COLO829 (cell line): ENCODE measurements at places on chromosomes 4 and X.

DNA sequence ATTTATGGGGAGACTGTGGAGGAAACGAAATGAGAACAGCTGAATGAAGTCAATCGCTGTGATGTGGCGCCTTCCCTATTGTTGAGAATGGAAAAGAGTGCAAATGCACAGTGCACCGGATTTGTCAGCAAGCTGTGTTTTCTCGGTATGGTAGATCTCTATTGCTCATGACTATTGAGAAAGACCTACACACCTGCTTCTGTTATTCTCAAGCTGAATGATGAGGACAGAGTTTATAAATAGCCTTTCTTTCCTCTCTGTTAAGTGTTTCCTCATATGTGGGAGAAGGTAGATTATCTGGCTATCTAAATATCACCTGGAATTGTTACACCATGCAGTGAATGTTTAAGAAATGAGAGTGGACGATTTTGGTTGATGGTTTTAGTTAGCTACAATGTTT lies 650.7 kb downstream of the IL1RAPL1 start:
- no peak for DNase-seq

- peak; percentile 87 for DNase-seq
Measured at GRCh38 chr4:88792268-88792781, 94.7 kb upstream of the NAP1L5 start.

- DNase-seq = no peak
Measured at GRCh38 chr4:138598226-138598625, 356.1 kb upstream of the SLC7A11 start.

DNA sequence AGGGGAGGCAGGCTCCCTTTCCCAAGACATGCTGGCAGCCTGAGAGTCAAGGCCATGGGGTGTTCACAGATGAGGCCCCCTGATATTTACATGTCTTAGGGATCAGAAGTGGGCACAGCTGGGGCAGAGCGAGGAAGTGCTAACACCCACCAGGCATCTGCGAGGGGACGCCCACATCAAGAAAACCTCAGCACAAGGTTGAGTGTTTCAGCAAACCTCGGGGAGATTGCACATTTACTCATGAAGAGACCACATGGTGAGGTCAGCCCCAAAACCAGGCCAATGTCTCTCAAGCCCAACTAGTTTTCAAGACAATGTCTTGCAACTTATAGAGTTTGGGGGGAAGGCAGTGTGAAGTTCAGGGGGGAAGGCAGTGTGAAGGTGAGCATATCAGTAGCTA lies 55.2 kb downstream of the CLNK start:
- no peak for DNase-seq

- DNase-seq = no peak
Measured at GRCh38 chr4:83996254-83996653, 460.3 kb downstream of the GPAT3 start.

GRCh38 chr4:146155152-146155724 lies 20.3 kb upstream of the LSM6 start:
- DNase-seq = no peak

- no peak for DNase-seq
Measured at GRCh38 chrX:73849073-73849472, 286.1 kb downstream of the CHIC1 start.

DNA sequence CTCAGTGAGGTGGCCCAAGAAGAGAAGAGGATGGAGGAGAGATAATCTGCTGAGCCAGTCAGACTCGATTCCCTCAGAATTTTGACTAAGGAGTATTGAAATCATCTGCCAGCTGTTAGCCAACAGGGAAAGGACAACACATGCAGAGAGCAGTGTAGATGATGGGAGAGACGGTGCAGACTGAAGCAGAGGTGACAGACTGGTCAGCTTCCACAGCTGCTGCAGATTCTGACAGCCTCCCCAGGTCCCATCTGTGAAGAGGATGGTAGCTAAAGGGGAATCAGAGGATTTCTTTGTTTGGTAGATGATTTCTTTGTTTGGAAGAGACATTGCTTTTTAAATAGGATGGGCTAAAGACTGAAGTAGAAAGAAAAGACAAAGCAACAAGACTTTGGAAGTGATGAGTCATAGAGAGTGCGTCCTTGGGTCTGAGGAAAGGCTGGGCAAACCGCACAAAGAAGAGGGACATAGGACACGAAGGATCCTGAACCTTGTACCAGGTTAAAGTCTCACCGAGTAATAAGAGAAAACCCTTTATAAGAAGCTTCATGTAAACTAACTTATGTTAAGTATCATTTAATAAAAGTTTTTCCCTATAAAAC lies 27.6 kb downstream of the INTU start:
- no peak for DNase-seq

- no peak for DNase-seq
Measured at GRCh38 chr4:25297528-25298242, 14.9 kb upstream of the ZCCHC4 start.

DNA sequence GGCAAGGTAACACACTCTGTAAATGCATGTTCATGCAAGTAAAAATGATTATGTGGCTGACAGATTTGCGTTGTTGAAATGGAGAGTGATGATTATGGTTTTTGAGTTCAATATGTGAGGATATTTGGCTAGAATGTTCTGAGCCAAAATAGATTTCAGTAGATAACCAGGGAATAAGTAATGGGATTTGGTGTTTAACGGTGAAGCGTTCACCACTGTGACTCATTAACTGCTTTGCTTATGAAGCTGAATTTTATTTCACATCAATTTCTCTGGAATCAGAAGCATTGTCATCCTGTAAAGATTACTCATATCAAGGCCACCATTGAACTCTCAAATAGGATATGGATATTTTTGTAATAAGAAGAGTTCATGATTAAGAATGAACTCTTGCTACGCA lies 11.7 kb downstream of the AFP start:
- DNase-seq = no peak

GRCh38 chr4:85555206-85555605 lies 80.3 kb downstream of the ARHGAP24 start:
- no peak for DNase-seq

GRCh38 chr4:161554372-161554990 lies 609.3 kb downstream of the FSTL5 start:
- no peak for DNase-seq

DNA sequence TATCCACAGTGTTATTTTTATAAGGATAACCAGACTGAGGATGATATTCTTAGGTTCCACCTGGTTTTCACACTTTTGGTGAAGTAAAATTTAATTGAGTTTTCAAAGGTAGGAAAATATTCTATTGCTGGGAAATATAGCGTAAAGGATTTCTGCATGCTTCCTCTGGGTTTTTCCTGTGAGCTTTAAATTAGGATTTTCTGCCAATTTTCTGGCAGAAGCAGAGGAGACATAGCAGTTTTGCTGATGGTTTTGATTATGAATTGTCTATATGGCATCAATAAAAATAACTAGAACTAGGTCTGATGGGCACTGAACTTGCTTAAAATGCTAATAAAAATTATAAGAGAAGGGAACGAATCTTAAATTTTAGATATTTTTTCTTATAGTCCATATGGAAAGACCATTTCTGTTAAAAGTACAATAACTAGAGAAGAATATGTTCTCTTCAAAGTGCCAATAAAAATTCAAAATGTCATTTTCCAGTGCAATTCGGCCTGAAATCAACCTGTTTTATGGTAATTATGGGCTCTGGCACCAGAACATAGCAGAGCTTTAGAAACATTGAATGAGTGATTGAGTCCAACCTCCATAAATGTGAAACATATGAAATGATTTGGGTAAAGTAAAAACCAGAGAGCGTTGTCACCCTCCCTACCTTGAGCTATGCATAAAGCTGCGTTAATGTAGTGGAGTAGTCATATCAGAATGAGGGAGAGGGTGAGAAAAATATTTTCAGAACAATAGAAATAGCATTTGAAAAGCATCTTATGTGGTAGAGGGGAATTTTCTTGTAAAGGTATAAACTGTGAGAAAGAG lies 279.7 kb downstream of the SPRY1 start:
- DNase-seq = no peak

DNA sequence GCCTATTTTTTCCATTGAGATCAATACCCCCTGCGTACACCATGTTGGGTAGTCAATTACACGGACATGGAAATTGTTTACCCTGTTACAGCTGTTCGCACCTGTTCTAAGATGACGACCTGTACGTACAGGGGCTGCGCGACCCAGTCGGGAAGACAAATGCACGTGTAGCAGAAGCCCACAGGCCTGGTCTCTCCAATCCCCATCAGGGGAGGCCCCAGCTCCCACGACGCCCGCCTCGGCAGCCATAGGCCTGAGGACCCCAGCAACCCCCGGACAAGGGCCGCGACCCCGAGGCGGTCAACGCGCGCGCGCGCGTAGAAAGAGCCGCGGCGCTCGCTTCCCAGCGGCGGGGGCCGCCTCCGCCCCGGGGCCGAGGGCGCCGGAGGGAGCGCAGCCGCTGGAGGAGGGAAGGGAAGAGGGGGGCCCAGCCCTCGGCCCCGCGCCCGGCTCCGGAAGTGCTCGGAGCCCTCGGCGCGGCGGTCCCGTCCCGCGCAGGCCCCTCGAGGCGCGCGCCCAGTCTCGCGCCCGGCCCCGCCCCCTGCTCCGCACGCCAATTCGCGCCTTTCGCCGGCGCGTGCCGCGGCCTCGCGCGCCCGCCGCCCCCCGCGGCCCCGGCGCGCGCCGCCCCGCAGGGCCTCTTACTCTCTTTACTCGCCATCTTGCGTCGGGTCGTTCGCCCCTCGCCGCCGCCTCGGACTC lies 618 bp downstream of the RBBP7 start:
- no peak for DNase-seq

DNA sequence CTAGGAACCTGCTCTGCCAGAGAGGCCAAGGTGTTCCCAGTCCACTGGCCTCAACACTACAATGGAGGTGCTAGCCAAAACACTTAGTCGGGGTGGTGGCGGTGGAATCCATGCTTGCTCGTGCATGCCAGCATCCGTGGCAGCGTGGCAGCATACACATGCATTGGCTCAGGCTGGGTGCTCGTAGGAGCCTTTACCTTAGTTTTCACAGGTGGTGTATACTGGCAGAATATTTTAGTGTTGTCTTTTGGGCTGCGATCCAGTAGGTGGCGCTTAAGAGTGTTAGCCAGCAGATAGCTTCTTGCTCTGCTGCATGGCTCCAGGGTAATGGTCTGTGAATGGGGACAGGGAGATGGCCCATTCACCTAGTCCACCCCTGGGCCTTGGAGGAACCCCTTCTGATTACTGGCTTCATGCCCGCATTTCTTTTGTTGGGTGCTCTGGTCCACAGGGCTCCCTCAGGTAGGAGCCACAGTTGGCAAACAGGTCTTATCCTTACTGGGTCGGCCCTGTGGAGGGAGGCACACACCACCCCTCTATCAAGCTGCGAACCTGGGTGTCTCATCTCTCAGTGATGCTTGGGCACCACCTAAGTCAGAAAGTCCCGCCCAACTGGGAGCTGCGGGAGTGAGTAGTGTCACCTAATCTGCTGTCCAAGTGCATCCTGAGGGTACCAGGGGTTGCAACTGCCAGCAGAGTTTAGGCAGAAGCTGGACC lies 40.0 kb downstream of the RIPPLY1 start:
- DNase-seq = peak; percentile 2

DNA sequence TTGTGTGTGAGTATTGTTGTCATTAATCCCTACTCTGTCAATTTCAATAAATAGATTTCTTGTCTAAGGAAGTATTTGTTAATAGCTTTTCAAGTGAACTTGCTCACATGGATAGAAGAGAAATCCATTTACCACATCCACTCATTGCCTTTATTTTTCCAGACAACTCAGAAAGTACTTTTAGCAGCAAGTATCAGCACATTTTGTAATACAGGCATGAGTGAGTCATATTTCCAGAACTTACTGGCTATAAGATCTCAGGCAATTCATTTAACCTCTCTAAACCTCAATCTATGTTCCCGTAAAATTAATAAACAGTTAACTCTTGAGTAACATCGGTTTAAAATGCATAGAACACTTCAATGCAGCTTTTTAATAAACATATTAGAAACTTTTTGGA lies 317.9 kb upstream of the PCDH7 start:
- DNase-seq = no peak
